ENCODE measurements at places on chromosomes 5 and 9.

GRCh38 chr5:36691696-36692371 lies 85.4 kb downstream of the SLC1A3 start:
- DNase-seq: no peak

GRCh38 chr9:36893911-36894310 lies 140.2 kb downstream of the PAX5 start:
- no peak for DNase-seq

DNA sequence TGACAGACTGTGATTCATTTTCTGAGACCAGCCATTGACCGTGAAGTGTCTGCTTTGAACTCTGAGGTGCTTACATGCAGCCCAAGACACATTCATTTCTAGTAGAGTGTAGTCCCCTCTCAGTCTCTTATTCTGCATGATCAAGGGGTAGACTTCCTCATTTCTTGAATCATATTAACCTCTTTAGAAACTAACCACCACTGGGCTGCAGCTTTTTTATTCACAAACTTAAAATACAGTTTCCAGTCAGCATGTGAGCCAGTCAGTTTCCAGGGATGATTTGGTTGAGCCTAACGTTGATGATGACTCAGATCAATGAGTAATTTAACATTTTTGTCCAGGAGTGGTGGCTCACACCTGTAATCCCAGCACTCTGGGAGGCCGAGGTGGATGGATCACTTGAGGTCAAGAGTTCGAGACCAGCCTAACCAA lies 59.2 kb downstream of the OTULIN start:
- DNase-seq: no peak

GRCh38 chr9:78921341-78921740 lies 624.4 kb downstream of the PSAT1 start:
- DNase-seq: no peak

DNA sequence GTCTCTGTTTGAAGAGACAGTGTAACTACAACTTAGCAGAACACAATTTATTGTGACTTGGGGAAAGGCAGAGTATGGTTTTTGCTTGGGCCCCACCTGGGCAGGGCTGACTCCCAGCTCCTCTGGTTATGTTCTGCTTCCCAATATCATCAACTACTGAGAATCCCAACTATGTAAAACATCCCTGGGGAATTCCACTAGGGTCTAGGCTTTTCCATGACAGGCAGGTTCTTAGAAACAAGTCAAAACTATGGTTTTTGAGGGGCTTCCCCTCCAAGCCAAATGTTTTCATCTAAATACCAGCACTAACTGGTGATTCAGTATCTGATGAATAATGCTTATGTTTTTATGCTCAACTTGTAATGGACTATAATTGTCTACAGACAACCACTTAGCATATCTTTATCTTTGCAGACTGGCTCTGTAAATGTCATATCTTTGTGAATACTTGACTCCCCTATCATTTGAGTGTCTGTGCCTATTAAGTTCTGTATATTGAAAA lies 409.5 kb downstream of the PDE4D start:
- DNase-seq: no peak

GRCh38 chr5:140366589-140367255 lies 6.7 kb downstream of the SLC4A9 start:
- DNase-seq: no peak

- DNase-seq: no peak
Observed at GRCh38 chr5:113152380-113152740, 175.8 kb downstream of the DCP2 start.

DNA sequence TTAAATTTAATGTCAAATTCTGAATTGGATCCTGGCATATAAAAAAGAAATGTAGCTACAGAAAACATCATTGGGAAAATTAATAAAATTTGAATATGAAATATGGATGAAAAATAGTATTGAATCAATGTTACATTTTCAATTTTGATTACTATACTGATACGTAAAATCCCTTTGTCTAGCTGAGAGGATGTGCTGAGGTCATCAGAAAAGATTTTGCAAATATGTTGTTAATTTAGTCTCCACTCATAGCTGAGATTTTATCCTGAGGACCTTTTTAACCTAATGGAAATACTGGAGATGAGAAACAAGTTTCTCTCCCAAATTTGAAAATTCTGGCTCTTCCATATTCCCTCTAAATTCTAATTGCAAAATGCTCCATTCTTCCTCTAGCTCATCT lies 84.4 kb upstream of the ADAMTS16 start:
- no peak for DNase-seq

GRCh38 chr5:157266286-157267007 lies 524 bp downstream of the CYFIP2 start:
- DNase-seq: peak; percentile 59

DNA sequence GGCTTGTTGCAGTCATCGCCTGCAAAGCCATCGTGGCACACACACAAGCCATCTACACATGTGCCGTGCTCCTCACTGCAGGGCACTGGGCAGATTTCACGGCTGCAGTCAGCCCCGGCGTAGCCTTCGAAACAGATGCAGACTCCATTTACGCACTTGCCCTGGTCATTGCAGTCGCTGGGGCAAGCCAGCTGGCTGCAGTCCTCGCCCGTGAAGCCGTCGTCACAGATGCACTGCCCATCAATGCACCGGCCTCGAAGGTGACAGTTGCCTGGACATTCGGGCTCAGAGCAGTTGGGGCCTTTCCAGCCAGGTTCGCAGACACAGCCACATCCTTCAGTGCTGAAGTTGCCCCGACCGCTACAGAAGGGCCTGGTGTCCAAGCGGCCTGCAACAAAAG lies 31.1 kb downstream of the TNC start:
- DNase-seq: no peak

- no peak for DNase-seq
Observed at GRCh38 chr5:83362526-83362925, 109.0 kb upstream of the VCAN start.

DNA sequence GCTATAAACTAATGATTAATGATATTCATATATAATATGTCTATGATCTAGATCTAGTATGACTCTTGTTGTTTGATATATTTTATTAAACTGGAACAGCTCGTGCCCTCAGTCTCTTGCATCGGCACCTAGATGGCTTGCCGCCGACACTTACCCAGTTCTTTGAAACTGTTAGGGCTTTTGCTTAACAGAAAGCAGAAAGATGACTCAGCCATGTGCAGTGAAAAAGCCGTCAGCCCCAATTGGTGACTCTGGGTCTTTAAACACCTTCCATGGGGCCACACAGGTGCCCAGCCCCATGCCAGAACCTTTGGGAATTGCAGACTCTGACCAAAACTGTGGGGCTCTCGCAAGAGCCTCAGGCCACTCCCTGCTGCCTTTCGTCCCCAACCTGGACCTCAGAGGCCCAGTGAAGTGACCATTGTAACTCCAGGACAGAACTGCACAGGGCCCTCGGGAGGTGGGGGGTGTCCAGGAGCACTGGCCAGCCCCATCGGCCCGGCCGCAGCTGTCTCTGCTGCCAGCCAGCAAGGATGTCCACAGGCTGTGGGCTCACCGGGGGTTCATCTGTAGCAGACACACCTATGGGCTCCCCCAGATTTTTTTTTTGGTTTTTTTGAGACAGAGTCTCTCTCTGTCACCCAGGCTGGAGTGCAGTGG lies 7.8 kb downstream of the LCN10 start:
- DNase-seq: no peak

GRCh38 chr5:78546276-78546996 lies 102.1 kb downstream of the LHFPL2 start:
- no peak for DNase-seq

DNA sequence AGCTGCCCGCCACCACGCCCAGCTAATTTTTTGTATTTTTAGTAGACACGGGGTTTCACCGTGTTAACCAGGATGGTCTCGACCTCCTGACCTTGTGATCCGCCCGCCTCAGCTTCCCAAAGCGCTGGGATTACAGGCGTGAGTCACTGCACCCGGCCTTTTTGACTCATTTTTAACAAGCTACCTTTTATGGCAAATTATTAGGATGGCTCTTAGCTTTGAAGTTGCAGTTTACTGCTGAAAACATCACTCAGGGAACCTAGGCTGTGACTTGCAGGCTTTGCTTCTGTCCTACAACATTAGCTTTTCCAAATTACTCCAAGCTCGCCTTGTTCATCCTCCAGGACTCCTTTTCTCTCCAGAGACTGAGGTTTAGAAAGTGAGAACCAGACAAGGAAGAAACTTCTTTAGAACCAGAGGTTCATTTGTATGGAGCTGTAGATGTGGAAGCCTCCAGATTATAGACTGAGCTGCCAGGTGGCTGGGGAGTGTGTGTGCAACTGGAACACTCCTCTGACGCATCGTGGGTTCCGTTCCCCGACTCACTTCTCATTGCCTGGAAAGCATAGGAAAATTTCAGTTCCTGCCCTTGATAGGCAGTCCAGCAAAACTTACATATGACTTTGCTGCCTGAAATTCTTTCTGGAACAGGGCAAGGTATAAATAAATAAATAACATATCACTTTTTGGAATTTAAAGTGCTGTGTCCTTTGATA lies 23.8 kb upstream of the SPTAN1 start:
- no peak for DNase-seq

GRCh38 chr5:57435701-57436134 lies 46.9 kb downstream of the ACTBL2 start:
- no peak for DNase-seq

DNA sequence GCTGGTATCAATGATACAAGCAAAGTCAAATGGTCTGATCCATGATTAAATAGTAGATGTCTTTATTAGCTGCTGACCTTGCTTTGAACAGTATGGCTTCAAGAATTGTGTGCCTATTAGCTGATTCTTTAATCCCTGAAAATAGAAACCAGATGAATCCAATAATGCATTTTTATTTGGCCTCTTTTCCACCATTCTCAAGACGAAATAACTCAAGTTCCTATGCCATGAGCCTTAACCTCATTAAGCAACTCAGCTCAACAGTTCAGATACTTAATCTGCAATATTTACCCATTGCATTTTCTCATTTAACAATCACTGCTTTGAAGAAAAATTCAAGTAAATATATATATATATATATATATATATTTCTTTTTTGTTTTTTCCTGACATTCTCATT lies 588.6 kb upstream of the MEF2C start:
- no peak for DNase-seq

DNA sequence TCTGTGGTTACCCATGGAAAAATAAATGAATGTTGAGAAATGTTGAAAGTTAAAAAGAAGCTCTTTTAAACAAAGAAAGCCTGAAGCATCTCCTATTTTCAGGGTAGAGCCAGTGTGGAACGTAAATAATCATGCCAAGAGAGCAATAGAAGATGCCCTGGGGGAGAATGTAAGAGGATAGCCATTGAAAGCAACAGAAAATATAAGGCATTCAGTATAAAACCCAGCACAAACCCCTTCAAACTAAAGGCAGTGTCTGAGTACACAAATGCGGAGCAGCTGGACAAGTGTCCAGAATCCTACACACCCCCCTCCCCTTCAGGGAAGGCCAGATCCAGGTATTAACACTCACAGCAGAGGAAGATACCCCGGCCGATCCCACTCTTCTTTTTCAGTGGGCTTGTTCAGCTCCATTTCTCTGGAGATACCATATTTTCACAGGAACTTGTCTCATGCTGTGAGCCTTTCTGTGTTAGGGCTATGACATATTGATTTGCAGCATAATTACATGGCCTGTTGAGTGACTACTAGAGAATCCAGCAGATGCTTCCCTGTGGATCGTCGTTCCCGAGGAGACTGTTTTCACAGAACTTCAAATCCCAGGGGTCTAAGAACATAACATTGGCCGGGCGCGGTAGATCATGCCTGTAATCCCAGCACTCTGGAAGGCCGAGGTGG lies 101.2 kb downstream of the PLK2 start:
- no peak for DNase-seq

DNA sequence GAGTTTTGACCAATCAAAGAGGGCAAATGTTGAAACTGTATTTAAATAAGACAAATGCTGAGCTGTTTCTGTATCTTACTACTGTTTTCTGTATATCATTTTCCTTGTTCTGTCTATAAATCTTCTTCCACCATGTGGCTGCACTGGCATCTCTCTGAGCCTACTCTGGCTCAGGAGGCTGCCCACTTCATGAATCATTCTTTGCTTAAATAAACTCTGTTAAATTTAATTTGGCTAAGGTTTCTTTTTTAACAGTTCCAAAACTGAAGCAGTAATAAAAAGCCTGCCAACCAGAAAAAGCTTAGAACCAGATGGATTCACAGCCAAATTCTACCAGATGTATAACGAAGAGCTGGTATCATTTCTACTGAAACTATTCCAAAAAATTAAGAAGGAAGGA lies 40.2 kb upstream of the TAS2R1 start:
- no peak for DNase-seq

DNA sequence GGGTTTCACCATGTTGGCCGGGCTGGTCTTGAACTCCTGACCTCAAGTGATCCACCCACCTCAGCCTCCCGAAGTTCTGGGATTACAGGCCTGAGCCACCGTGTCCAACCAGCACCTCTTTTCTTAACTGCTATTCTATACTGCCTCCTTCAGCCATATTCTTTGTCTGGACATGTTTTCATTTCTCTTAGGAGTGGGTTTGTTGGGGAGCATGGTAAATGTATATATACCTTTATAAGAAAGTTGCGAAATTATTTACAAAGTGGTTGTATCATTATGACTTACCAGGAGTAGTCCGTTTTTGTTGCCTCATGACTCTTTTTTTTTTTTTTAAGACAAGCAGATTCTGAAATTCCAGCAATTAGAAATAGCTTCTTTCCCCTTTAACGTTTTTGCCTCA lies 38.7 kb downstream of the CDC42SE2 start:
- DNase-seq: no peak

GRCh38 chr9:72428329-72428728 lies 63.3 kb upstream of the ZFAND5 start:
- DNase-seq: no peak

DNA sequence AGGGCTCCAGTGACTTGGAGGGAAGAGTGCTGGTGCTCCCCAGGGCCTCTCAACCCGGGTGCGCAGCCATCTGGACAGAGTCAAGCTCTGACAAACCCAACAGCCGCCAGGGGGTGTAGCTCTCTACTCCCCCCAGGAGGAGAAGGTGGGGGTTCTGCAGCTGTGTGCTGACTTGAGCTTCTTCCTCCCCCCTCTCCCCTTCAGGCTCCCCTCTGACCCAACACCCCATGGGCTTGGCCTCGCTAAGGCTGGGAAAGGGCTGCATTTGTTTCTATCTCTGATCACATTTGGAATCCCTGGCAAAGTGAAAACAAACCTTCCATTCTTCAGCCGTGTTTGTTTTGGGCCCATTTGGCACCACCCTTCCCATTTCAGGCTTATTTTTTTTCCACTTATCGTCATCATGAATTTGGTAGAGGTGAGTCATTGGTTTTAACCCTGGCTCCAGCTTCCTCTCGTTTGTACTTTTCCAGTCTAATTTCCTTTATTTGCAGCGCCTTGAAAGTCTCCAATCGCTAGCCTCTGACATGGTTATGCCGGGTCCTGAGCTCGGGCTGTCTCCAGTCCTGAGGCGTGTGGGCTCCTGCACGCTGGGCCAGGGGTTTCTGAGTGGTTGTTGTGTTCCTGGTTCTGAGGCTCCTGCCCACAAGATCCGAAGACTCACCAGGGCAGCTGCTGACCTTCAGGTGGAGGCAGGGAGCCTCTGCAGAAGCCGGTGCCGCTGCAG lies 36.1 kb downstream of the DAP start:
- no peak for DNase-seq
